ENCODE measurements at places on chromosomes 4 and X.

- no peak for DNase-seq
Observed at GRCh38 chrX:137166591-137166990, 132.8 kb upstream of the GPR101 start.

- DNase-seq = peak; percentile 4
Observed at GRCh38 chrX:134774190-134775048, 116.1 kb upstream of the PLAC1 start.

- no peak for DNase-seq
Observed at GRCh38 chr4:78610546-78611214, 59.1 kb downstream of the ANXA3 start.

- peak; percentile 75 for DNase-seq
Observed at GRCh38 chr4:103996637-103997036, 276.9 kb upstream of the TACR3 start.

DNA sequence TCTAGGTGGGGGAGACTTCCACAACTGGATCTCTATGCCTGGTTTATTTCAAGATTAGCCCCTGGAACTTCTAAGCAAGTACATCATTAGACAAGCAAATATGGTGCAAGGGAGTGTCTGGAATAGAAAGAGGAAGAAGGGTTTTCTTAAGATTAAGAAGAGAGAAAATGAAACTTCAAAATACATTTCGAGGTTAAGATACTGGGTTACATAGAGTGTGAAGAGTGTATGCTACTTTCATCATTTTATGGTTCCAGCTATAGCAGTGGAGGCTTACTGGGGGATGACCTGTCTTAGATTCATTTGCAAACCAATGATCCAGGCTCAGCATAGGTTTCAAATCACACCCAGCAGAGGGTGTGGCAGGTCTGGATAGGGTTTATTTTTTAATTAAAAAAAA is 144.4 kb upstream of the GATB start:
- DNase-seq = no peak

DNA sequence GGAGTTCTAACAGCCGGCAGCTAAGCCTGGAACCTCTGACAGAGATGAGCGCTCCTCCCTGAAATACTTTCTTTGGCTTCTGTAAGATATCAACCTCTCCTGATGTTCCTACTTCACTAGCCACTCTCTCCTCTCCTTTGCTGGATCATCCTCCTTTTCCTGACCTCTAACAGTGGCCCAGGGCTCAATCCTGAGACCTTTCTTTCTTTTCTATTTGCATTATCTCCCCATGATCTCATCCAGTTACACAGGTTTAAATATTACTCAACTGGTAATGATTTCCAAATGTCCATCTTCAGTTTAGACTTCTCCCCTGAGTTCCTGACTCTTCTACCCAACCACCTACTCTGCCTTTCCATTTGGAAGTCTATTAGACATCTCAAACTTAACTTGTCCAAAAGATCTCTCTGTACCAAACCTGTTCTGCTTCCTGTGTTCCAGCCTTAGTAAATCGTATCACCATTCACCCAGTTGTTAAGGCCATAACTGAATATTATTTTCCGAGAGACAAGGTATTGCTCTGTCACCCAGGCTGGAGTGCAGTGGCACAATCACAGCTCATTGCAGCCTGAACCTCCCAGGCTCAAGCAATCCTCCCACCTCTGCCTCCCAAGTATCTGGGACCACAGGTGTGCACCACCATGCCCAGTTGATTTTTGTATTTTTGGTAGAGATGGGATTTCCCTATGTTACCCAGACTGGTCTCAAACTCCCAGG is 41.1 kb downstream of the RFC1 start:
- DNase-seq = peak; percentile 54

GRCh38 chrX:101223226-101223625 is 3.6 kb downstream of the DRP2 start:
- DNase-seq = no peak

DNA sequence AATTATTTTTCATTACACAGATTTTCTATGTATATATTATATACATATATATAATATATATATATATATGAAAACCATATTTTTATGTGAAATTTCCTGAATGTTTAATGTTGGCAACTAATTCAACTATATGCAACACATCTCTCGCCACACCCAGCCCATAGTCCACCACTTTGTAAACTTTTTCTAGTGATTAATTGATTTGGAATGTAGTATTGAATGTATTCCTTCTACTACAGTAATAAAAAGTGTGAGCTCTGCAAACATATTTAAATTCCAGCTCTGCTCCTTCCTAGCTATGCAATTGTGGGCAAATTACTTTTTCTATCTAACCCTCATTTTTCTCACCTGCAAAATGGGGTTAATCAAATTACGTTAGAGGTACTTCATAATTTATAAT is 187.8 kb downstream of the TEX11 start:
- DNase-seq = no peak

DNA sequence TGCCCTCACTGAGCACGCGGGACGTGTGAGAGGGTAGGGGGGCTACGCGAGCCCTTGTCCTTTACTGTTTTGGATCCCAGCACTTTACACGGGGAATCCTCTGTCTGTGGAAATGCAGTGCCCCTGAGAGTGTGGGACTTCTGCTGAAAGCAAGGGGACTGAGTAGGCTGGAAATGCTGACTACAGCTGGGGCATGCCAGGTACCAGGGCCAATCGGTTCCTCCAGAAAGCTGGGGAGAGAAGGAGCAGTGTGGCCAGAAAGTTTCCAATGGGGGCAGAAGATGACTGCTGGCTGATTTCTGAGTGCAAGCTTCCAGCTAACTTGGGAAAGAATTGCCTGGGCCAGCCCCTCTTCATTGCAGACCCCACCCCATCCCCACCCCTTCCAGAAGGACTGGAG is 1.5 kb downstream of the NHSL2 start:
- no peak for DNase-seq

DNA sequence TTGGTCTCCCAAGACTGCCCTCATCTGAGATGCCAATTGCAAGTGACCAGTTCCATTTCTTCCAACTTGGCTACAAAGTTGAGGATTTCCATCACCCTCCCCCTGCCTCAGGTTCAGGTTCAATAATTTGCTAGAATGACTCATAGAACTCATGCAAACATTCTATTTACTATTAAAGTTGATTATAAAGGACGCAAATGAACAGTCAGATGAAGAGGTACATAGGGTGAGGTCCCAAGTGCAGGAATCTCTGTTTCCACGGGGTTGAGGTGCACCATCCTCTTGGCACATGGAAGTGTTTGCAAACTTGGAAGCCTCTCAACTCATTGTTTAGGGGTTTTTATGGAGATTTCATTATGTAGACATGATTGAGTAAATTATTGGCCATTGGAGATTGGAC is 41.0 kb downstream of the FGFBP1 start:
- no peak for DNase-seq

- no peak for DNase-seq
Observed at GRCh38 chr4:154534296-154534695, 15.9 kb downstream of the PLRG1 start.

DNA sequence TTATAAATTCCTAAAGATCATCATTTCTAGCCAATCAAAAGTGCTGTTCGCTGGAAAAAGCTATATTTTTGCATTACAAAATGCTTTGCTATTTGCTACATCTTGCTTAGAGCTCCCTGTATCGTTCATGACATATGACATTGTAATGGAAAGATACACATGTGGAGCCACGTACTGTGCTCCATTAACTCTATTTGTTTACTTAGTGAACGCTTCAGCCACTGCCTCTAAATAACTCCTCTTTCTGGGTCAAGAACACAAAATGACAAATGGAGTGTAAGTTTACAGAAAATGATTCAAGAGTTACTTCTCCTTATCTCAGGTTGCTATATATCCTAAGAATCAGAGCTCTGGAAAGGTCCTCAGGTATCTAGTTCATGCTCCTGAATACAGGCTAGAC is 329.1 kb upstream of the SMIM31 start:
- no peak for DNase-seq

DNA sequence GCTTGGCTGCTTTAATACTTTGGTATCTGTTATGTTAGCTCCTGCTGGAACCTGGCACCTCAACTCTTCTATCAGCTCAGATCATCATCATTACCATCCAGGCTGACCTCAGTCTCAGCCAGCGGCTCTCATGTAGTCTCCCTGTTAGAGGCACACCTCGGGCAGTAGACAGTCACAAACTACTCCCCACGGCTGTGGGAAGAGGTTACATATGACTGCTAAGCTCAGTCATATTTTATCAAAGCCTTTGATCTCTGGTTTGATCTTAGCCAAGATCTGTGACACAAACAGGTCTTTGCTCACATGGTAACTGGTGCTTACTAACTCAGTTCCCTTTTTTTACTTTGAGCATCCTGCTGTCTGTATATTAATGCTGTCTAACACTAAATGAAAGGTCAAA is 384.9 kb downstream of the CENPC start:
- no peak for DNase-seq

DNA sequence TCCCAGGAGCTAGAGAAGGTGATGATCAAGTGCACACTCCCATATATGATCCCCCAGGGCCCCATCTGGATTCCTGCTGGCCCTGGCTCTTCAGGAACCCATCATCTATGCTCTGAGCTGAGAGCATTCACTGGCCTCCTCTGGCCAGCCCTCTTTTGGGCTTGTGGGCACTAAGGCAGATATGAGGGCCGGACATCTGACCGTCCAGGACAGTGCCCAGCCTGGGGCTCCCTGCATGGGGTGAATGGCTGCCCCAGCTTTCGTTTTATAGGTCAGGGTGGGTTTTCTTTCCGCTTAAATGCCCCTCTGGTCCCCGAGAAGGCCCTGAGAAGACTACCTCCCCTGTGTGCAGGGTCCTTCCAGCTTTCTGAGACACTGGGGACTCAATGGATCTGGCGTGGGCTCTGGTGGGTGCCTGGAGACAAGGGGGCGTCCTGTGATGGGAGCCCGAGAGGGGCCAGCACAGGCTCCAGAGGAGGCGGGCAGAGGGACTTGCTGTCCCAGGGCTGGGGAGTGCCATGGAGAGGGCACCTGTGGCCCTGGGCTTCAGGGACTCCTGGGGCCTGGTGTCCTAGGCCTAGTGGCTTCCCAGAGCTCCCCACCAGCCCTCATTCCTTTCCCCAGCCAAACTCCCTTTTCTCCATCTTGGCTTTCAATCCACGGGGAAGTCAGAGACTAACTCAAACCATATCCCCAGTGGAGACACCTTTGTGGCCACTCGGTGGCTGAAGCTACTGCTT is 39.5 kb upstream of the GRPEL1 start:
- DNase-seq = no peak

DNA sequence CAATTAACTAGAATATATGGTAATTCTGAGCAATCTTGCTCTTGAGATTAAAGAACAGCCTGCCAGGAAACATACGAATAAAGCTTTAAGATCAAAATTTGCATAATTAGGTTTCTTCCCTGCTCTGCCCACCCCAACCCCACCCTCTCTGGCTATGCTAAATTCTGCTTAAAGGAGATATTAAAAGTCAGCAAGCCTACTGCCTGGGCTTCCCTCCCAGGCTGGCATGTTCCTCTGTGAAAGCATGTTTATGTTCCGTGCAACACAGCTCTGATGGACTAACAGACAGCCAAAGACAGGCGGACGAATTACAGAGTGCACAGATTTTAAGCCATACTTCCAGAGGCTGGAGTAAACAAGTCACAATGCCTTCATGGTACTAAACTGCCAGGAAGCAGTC is 28.4 kb downstream of the CD99L2 start:
- no peak for DNase-seq

DNA sequence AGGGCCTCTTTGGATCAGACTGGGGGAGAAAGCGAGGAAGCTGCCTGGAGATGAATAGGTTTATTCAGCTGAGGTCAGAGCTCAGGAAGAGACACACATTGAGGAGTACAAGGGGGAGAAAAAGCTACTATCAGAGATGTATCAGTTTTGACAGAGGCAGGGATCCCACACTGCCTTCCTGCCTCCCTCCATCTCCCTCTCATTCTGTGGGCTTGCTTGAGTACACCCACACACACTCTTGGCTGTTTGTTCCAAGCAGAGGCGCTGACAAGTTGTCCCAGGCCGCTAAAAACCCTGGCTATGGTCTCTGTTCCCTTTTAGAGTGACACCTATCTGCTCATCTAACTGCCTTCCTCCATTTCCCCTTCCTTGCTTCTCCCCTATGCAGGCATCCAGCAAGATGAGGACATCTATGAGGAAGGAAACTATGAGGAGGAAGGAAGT is 5.2 kb downstream of the TSPYL2 start:
- DNase-seq = no peak

DNA sequence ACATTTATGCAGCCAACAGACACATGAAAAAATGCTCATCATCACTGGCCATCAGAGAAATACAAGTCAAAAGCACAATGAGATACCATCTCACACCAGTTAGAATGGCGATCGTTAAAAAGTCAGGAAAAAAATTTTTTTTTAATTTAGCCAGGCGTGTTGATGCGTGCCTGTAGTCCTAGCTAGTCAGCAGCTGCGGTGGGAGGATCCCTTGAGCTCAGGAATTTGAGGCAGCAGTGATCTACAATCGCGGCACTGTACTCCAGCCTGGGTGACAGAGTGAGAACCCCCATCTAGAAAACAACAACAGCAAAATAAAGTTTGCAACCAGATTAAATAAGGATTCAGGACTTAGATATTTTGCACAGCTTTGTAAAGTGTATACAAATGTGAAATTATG is 65.7 kb upstream of the ALG13 start:
- no peak for DNase-seq

DNA sequence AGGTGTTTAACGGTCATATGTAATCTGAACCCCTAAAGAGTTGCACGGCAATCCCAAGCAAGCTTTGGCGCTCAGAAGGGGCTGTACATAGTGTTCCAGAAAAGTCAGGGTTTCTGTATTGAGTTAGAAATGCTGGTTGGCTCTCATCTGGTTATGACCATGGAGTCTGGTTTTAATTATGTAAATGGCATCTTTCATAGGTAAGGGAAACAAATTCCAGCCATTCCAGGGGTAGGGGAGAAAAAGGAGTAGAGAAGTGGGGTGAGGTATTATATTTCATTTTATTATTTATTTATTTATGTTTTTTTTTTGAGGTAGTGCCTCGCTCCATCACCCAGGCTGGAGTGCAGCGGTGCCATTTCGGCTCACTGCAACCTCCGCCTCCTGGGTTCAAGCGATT is 15.9 kb downstream of the KLF3 start:
- no peak for DNase-seq

- no peak for DNase-seq
Observed at GRCh38 chrX:69066966-69067525, 98.2 kb downstream of the PJA1 start.

GRCh38 chr4:115323106-115323707 is 209.8 kb upstream of the NDST4 start:
- DNase-seq = no peak

DNA sequence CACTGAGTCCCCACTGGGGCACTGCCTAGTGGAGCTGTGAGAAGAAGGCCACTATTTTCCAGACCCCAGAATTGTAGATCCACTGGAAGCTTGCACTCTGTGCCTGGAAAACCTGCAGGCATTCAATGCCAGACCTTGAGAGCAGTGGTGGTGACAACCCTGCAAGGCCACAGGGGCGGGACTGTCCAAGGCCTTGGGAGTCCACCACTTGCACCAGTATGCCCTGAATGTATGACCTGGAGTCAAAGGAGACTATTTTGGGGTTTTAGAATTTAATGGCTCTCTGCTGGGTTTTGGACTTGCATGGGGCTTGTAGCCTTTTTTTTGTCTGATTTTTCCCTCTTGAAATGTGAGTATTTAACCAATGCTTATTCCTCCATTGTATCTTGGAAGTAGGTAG is 145.8 kb downstream of the MSN start:
- no peak for DNase-seq

GRCh38 chr4:36292556-36293188 is 11.3 kb downstream of the DTHD1 start:
- no peak for DNase-seq
